ENCODE measurements at places on chromosomes 7 and 10.

DNA sequence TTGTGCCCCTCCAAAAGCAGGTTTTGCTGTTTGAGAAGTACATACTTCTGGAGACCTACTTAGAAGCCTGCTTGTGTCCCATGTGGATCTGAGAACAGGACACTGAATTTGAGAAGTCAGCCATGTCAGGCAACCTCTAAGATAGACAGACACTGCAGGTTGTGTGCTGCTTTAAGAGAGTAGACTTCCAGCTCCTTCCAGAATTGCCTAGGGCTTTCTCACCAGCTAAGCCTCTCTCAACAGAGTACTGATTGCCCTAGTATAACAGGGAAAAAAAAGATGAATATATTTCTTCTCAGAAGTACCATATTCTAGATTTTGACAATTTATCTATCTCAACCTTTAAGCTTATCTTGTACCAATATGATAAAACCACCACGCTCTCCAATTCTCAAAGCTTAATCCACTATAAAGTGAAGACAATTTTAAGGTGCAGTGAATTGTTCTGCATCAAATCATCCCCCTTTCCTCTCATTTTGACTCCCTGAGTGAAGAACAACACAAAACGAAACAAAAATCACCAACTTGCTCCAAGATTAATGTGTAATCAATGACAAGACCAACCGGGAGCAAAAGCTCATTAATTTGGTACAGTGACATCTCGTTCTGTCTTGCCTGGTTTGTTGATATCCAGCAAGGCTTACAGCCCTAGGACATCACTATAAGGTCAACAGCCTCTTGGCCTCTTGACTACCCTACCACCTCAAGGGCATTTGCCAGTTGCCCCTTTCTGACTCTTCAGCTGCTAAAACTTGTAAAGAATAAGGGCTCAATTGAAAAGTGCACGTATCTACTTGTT lies 214.6 kb downstream of the SORCS1 start:
- DNase-seq = no peak

- DNase-seq = no peak
Measured at GRCh38 chr10:52906046-52906445, 133.5 kb upstream of the MBL2 start.

DNA sequence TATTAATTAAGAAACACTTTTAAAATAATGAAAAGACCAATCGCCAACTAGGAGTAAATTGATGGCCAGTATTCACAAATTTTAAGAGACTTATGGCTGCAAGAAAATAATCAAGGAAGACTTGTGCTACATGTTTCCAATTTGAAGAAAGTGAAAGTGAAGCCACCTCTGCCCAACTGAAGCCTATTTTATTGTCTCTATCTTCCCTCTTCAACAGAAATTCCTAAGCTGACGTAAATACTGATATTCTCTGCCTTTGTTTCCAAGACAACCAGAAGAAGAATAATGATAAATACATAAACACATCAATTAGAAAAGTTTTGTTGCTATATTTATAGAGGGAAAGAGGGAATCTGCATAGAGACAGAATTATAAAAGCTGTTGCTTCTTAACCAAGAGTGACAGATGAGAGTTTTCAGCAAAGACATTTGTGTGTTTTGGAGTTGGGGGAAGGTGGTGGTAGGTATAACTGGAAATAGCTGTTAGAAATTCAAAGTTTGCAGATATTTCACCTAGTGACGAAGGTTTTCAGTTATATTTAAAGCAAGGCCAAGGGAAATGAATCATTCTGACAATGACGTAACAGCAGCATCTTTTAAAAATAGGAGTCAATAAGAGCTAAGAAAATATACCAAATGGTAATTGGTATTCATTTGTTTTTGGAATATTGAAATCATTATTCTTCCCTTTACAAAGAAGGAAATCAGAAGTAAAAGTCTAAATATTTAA lies 576.6 kb upstream of the SORCS1 start:
- no peak for DNase-seq

DNA sequence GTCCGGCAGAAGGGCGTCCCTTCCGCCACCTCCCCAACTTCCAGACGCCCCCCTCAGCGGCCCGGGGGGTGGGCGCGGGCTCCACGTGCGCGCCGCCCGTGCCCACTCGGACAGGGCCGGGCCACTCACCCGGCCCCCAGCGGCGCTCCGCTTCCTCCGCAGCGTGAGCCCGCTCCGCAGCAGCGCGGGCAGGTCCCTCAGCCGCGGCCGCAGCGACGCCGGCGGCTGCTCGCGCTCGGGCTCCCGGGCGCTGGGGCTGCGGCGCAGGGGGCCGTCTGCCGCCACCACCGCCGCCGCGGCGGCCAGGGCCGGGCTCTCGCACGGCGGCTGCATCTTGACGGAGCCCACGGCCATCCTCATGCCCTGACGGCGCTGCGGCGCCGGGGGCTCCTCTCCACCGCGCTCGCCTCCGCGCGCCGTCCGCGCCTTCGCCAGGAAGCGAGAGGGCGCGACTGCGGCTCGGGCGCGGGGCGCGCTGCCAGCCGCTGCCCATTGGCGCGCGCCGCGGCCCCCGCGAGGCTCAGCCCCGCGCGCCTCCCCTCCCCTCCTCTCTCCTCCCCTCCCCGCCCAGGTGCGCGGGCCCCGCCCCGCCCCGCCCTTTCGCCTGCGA lies at the start of gene RAPGEF5:
TSS of gene RAPGEF5 (minus strand) at position 454 of the 610 bp plus-strand sequence. CDS start at position 360, 94 bp downstream.
- peak; percentile 25 for DNase-seq

DNA sequence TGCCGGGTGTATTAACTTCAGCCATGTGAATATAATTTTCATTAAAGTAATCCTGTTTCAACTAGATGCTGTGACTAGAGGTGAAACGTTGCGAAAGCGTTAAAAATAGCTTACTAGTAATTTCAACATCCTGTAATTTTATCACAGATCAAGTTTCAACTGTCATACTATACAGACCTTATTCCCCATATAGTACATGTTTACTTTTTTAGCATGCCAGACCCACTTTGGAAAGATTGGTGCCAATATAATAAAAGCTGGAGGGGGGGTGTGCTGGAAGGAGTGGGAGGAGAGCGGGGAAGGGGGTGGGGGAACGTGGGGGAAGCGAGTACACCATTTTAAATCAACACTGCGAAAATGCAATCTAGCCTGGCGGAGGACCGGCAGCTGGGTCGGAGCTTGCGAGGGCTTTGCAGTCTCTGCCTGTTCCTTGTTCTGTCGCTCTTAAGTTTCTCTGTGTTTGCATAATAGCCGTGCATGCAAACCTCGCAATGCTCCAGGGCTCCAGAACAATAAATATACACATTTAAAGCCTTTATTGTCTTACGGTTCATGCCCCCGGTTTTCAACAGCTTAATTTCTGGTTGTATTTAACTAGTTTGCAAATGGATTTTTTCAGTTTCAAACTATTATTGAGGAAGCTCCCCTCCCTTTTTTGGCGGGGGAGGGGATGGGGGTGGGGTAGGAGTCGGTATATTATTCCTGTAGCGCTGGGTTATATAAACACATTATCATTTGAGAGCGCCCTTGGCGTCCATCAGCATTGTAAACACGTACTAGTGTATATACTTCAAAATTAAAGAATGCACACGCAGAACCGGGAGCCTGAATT lies 1.3 kb upstream of the ARID5B start:
- peak; percentile 70 for DNase-seq

DNA sequence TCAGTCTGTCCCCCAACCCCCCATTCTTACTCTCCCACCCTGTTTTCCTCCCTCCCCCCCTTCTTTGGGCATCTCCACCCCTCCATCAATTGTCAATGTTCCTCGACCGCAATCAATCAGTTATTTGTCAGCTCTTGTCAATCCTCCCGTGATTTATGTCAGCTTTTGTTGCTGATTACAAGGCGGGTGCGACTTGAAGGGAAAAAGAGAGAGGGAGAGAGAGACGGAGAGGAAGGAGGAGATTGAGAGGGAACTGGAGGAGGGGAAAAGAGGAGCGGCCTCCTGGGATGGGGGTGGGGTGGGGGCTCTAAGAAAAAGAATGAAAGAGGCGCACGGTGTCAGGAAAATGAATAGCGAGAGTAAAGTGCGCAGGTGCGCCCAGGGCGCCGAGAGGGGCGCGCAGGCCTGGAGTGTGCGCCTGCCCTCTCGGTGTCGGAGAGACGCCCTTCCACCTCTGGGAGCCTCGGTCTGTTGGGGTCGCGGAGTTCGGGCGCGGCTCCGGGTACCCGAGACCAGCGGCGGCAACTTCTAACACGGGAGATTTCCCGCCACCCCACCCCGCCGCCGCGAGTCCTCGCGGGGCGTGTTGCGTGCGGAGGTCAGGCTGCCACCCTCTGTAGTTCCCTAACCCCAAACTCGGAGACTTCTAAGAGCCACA lies 1.1 kb upstream of the ZNF503 start:
- no peak for DNase-seq

GRCh38 chr10:102923601-102924000 lies 5.5 kb downstream of the CNNM2 start:
- no peak for DNase-seq

- no peak for DNase-seq
Measured at GRCh38 chr7:11604505-11604904, 227.5 kb downstream of the THSD7A start.

DNA sequence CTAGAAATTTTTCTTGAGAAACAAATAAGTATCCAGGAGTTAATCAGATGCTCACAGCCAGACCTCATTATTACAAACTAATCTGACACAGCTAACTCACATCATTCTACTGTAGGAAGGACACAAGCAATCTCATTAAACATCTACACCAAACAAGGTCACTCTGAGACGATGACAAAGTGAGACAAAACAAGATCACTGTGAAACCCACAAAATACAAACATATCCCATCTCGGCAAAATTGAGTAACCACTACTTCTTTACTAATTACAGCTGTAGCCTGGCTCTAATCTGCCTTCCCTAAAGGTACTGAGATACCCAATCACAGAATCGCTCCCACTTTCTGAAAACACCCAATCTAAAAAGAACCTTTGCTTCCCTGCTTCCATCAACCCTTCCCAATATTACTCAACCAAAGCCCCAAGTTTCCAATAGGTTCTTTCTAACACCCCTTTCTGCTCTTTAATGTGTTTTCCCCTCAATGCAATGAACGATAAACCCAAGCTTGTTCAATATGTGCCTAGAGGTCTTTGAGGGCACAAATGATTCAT lies 26.9 kb downstream of the CCDC6 start:
- DNase-seq = no peak

GRCh38 chr7:17153536-17153935 lies 144.9 kb upstream of the AHR start:
- DNase-seq = no peak

DNA sequence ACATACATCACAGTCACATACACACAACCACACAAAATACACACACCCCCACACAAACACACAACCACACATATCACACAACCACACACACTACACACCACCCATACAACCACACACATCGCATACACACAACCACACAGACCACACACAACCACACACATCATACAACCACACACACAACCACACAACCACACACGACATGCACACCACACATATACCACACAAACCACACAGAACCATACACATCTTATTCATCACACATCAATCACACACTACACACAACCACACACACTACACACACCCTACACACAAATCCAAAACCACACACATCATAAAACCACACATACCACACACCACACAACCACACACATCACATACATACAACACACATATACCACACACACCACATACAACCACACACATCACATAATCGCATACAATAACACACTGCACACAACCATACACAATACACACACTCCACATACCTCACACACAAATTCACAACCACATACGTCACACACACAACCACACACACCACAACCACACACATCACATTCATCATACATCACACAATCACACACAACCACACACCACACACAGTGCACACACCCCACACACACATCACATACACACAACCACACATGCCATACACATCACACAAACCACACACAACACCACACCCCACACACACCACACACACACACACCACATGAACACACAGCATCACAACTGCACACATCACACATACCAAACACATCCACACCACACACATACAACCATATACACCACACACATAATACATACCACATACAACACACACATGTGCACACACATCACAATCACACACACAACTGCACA lies 30.4 kb downstream of the GPRIN2 start:
- DNase-seq = no peak
